ENCODE measurements at places on chromosomes 7 and 10. TPM values are rescaled to one million over a fixed set of nuclear protein-coding genes. Genes with fewer than 3 reads are reported as not detected.

PRKAR2B gene
- not detected for total RNA-seq

CPED1 gene
- 3.6 TPM for total RNA-seq

PVRIG gene
- not detected for total RNA-seq

DNA sequence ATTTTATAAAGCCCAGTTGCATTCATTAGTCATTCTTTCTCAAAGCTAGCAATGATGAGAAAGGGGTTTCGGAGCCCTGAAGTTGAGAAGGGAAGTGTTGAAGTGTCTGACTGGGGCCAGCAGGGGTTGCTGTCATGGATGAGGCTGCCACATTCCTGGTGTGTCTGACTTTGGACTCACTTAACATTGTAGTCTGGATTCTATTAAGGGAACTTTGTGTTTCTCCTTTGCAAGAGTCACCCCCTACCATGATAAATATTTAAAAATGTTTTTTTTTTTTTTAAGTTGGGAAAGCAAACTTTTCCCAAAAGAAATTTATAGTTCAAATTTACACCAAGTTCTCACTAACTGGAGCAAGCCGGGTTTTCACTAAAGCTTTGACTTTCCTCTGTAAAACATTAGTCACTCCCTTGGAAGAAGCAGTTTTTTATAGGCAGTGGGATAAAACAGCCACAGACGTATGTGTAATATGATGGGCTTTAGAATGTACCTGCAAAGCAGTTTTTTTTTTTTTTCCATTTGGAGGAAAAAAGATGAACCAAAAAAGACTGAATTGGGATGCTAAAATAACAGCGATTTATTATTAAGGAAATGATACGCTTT lies 243.6 kb downstream of the TWIST1 start:
- no peak for DNase-seq

DNA sequence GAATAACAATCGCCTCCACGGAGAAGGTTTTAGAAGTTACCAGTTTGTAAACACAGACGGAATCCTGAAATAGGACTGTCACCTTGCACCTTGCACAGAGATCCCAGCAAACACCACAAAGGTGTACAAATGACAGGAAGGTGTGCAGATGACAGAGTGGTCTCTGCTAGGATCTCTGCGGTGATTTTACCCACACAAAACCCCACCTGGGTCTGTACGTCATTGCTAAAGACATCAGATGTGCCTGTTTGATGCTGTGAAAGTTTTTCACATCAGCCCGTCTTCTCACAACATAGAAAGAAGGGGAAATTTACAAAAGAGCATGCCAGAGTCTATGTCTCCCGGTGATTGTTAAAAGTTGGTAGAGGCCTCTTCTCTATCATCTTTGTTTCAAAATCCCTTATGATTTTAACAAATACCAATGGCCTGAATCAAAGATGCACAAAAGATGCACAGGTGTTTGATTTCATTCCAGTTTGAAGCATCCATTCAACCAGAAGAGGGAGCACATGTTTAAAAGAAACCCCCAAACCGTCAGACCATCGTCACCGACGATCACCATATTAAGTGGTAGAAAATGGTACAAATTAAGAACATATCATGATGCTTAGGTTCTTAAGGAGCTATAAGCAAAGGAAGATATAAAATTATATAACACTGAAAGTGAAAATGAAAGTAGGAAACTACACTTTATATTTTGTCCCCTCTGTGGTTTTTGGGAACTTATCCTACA lies 576.5 kb downstream of the PTPRN2 start:
- no peak for DNase-seq

GRCh38 chr7:130741331-130741995 lies 7.5 kb upstream of the KLF14 start:
- DNase-seq, result no peak

- no peak for DNase-seq
These were observed 34.2 kb downstream of the DNAJC12 start for GRCh38 chr10:67803588-67804394.

- no peak for DNase-seq
These were observed 409.2 kb upstream of the ZMIZ1 start for GRCh38 chr10:78659598-78659967.

DNA sequence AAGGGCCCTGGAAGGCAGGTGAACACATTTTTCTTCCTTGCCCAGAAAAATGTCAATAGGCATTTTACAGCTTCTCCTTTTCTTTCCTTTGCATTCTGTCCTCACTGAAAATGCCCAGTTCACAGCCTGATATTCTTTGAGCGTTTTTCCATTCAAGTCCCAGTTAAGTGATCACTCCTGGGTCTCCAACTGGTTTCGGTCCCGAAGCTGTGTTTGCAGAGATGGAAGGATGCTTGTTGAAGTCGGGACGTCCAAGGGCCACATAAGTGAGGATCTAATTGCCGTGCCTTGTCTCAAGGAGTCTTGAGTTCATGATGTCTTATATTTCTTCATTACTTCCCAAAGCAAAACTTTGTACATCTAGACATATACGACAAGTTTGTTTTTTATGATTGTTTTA lies 208.7 kb upstream of the PRKCQ start:
- no peak for DNase-seq

DNA sequence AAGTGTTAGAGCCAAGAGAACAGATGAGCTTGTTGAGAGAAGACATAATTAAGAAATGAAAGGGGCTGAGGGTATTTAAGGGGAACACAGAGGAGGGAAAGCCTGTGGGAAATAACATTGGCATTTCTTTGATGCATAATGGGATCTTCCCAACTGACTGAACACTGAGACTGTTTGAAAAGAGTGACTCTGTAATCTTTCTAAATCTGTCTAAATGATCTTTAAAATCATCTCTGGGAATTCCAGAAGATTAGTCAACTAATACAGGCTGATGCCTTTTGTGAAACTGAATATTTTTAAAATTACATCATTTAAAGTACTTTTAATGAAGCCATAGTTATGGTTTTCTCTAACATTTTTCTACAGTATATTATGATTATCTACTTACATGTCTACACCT lies 17.4 kb upstream of the SLC35G1 start:
- DNase-seq, result no peak
